ENCODE measurements at places on chromosomes 1 and 21. TPM values are rescaled to one million over a fixed set of nuclear protein-coding genes. Genes with fewer than 3 reads are reported as not detected.

- DNase-seq, result peak; percentile 61
Measured at GRCh38 chr1:173255214-173255813, 48.2 kb upstream of the TNFSF4 start.

DNA sequence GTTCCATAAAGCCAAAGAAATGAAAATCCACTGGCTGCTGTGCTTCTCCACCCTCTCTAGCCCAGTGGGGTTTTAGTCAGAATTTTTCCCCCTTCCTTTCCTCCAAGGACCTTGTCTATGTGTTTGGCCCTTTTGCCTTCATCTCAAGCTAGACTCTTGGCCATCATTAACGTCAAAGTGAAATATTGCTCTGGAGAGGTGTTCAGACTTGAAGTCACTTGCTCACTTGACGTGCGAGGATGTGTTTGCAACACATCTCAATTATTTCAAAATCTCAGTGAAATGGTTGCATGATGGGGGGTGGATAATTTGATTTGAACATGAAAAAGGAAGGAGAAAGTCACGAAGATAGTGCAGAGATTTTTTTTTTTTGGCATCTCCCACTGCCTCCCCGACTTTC is 13.6 kb downstream of the EVA1C start:
- no peak for DNase-seq

- no peak for DNase-seq
Measured at GRCh38 chr1:179807291-179807690, 64.2 kb downstream of the FAM163A start.

- peak; percentile 96 for DNase-seq
Measured at GRCh38 chr1:89725011-89725370, 92.1 kb downstream of the LRRC8C start.

DNA sequence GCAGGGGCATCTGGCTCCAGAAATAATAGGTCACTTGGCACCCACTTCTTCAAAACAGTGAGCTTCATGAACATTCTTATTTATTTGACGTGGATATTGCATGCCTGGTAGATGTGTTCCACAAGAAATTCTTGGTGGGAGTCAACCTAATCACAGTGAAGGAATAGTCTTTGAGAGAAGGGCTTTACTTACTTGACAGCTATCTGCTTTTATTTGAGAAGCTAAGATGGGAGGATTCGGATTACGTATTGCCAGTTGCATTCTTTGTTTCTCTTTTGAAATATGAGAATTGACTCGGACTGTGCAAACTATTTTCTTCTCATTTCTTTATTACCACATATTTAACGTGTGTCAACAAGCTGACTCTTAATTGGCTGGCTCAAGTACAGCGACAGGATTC is 117.2 kb downstream of the FASLG start:
- DNase-seq, result no peak

DNA sequence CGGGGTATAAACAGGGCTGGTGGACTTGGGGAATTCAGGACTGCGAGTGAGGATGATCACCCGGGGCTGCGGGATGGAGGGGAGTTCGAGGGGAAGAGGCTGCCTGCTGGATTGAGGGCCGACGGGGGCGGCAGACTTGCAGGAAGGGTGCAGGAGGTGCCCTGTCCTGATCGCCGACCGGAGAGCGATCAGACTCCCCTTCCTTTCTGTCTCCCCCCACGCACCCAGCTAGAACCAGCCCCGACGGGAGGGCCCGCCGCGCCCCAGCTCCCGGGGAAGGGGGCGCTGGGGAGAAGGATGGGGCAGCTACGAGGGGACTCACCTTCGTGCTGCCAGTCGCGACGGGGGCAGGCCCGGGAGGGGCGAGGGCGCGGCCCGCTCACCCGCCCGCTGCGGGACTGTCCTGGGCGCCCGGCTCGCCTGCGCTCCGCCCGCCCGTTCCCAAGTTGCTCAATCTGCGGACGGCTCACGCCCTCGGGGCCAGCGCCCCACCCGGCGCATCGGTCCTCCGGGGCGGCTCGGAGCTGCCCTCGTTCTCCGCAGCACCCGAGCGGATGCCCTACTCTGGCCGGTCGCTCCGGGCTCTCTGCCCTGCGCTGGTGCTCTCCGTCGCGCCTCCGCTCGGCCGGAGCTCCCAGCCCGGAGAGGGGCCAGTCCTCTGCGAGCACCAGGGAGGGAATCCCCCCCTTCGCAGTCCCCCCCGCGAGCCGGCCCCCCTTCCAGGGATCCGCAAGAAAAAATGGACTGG is at the start of gene RSPO1:
Gene RSPO1 (minus strand): TSS at position 649 of the 748 bp plus-strand sequence. CDS start 5,231 bp downstream, outside the sequence.
- no peak for DNase-seq

- peak; percentile 64 for DNase-seq
Measured at GRCh38 chr1:8746554-8746953, 70.9 kb downstream of the RERE start.

- DNase-seq, result no peak
Measured at GRCh38 chr1:41941381-41941780, 22.7 kb upstream of the HIVEP3 start.

- peak; percentile 81 for DNase-seq
Measured at GRCh38 chr1:110390692-110391245, at the start of gene SLC16A4. SLC16A4 (minus strand) TSS chr1:110391026; CDS start chr1:110389323, 1,703 bp downstream.

GRCh38 chr1:223125766-223126165 is 17.3 kb downstream of the TLR5 start:
- no peak for DNase-seq

ST6GALNAC5 gene
- 4.0 TPM for polyA plus RNA-seq

PCSK9 gene
- 0.17 TPM for polyA plus RNA-seq

RAB25 gene
- not detected for polyA plus RNA-seq

S100A12 gene
- polyA plus RNA-seq, result not detected

GSTM2 gene
- 85.5 TPM for polyA plus RNA-seq

CLDN17 gene
- not detected for polyA plus RNA-seq

Data from IMR-90 (cell line).